T-helper 2 cell (primary cell): ENCODE measurements at places on chromosomes 7 and 10.

DNA sequence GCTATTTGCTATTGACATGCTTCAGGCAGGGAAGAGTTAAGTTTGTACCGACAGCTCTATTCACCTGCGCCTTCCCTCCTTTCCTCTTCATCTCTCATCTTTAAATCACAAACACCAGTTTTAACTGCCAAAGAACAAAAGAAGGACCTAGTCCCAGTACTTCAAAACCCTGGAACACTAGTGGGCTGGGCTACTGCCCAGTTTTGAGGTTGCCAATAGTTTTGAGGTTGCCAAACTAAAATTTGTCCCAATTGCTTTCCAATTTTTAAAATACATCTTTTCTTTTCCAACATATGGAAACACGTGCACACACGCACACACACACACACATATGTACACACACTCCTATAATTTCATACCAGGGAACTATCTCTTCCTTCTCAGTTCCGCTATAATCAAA, 130.6 kb upstream of the SLC26A5 start:
- no peak for DNase-seq

DNA sequence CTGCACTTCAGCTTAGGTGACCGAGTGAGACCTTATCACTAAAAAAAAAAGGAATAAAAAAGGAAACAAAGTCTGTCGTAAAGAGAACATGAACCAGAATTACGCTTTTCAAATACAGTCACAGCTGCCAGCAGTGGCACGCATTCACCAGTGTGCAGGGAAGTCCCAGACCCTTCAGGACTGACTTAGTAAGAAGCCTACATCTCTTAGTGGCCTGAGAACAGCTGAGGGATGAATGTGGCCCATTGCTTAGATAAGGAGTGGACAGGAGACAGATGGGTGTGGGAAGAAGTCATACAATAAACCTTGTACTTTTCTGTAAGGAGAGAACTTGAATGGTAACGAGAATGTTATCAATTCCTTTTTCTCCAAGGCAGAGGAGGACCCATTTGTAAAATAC, 178.5 kb downstream of the JCAD start:
- no peak for DNase-seq

GRCh38 chr10:24453404-24453830, 244.5 kb downstream of the KIAA1217 start:
- no peak for DNase-seq

DNA sequence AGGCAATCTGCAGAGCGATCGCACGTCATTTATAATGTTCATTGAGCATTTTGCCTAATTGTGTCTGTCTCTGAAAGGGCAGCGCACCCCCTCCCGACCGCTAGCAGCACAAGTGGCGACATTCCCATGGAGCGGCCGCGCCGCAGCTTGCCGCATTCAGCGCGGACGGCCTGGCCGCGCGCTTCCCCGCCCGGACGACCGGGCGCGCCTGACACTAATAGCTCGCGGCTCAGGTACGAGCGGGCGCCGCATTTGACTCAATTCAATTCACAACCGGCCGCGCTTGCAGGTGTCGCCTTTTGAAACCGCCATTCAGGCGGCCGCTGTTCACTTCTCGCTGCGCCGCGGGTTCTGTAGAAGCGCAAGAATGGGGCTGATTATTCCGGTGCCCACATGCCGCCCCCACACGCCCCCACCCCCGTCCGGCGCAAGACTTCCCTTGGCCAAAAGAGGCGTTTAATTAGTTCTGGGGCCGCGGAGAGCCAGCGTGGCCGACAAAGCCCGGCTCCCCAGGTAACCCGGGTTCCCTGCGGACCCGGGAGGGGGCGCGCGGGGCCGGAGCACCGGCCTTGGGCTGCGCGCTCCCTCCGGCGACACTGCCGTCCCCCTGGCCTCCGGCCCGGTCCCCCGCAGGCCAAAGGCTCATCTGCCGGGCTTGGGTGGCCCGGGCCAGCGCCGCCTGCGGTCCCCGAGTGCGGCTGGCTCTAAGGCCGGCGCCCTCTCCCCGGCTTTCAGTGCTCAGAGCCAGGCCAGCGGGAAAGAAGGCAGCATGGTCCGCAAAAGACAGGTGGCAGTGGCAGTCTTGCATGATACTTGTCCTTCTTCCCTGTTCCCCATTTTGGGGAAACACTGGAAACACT, 18.7 kb upstream of the PTF1A start:
- DNase-seq: no peak

GRCh38 chr10:78543749-78544362, 510.2 kb downstream of the RPS24 start:
- DNase-seq: no peak

GRCh38 chr10:86668297-86669165, at the start of gene LDB3:
TSS of gene LDB3 (plus strand) at chr10:86668511. CDS start at chr10:86668692, 181 bp downstream.
- DNase-seq: no peak

DNA sequence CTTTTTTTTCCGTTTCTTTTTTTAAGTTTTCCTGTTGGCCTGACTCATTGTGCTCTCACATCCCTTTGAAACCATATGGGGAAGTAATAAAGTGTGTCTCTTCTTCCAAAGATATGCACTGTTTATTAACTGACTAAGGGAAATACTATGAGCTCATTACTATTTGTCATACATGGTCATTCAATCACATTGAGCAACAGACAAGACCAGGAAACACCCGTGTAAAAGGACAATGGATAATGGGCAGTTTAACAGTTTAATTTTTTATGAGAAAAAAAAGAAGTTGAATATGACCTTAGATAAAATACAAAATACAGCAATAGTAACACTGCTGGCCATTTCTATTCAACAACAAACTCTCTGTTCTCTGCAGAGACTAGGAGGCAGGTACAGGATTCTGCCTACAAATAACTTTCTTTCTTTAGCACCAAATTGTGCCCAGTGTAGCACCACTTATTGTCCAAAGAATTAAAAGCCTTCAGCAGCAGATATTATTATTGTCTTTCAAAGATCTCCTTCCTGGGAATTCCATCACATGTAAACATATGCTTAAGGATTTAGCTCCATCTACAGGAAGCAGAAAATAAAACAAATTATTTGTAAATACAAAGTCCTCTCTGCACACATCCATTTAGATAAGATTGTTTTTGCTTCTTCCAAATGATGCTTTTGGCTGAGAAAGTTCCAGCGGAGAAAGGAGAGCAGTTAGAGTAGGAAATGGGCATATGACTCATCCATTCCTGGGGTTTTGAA, 55.0 kb upstream of the AKR1E2 start:
- DNase-seq: no peak

GRCh38 chr7:83956104-83956503, 238.5 kb downstream of the SEMA3A start:
- DNase-seq: no peak

- DNase-seq: no peak
Observed at GRCh38 chr10:26274391-26274790, 57.8 kb downstream of the GAD2 start.

- no peak for DNase-seq
Observed at GRCh38 chr10:69828144-69828870, 26.6 kb downstream of the COL13A1 start.

GRCh38 chr10:89793649-89794254, 92.4 kb downstream of the KIF20B start:
- peak; percentile 19 for DNase-seq

DNA sequence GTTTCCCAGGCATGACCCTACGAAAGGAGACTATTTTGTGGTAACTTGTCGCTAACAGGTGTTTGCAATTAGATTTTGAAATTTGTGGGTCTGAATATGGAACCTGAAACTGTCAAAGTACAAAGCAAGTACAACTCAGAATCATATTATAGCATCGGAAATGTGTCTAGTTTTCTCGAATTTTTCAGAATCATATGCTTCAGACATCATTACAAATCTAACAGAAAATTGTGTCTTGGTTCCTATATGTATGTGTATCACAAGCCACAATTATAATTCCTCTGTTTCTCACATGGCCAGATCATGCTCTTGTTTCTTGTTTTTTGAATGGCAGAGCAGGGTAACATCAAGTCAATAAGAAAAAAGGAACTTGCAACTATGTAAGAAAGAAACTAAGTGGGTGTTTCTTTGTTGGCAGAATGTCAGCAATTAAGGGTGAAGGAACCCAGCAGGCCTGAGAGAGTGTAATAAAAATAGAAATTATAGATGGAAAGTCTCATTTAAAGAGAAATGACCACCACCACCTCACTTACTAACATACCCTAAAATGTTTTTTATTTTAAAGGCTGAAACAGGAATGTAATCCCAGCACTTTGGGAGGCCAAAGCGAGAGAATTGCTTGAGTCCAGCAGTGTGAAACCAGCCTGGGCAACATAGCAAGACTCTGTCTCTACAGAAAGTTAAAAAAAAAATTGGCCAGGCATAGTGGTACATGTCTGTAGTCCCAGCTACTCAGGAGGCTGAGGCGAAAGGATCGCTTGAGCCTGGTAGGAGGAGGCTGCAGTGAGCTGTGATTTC, 51.3 kb downstream of the PRTFDC1 start:
- no peak for DNase-seq

GRCh38 chr7:27178366-27178765, 4.2 kb upstream of the HOXA10 start:
- DNase-seq: no peak

- no peak for DNase-seq
Observed at GRCh38 chr7:64992971-64993370, 2.1 kb upstream of the ZNF117 start.

DNA sequence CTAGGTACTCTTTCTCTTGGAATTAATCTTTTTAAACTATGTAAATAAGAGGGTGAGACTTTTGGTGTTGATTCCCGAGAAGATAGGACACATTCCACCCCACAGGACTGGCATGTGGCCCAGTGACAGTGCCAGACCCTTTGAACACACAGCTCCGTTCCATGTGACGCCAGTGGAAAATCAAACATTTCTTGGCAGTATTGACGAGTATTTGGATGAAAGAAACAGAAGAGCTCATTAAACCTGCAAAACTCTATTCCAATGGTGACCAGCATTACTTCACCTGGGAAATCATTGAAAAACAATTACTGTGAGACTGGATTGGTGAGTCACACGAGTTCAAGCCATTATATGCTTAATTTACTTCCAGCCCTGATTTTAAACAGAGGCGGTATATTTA, 25.8 kb downstream of the AKR1E2 start:
- DNase-seq: no peak

- DNase-seq: no peak
Observed at GRCh38 chr10:17790651-17791050, 18.5 kb upstream of the MRC1 start.

- no peak for DNase-seq
Observed at GRCh38 chr7:29105752-29106668, 40.3 kb downstream of the CPVL start.

GRCh38 chr7:101595766-101596537, 33.1 kb downstream of the MYL10 start:
- no peak for DNase-seq

DNA sequence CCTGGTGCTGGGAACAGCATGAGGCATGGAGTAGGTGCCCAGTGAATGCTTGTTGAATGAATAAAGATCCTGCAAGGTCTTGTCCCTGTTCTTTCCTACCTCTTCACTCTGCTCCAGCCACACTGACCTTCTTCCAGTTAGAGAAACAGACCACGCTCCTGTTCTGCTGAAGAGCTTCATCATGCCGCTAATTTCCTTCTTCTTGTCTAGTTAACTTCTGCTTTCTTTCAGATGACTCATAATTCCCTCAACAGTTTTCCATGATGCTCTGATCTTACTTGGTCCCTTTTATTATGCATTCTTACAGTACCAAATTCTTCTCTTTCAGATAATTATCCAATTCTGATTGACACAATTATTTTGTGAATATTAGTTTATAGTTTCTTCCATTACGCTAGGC, 59.5 kb upstream of the C1QL3 start:
- no peak for DNase-seq

DNA sequence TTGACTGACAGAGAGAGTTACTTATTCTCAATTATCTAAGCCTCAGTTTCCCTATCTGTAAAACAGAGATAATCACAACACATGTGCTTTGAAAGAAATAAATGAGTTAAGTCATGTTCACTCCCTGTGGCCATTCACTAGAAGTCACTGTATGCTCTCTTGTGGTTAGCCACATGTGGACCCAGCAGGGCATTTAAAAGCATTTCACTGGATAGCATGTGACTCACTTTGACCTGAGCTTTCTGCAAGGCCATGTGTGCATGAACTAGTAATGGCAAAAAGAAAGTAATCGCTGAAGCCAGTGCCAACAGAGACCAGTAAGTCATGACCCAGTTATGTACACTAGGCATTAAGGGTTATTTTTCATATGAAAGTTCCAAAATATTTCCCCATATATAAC, 557.0 kb upstream of the IGFBP3 start:
- DNase-seq: no peak

DNA sequence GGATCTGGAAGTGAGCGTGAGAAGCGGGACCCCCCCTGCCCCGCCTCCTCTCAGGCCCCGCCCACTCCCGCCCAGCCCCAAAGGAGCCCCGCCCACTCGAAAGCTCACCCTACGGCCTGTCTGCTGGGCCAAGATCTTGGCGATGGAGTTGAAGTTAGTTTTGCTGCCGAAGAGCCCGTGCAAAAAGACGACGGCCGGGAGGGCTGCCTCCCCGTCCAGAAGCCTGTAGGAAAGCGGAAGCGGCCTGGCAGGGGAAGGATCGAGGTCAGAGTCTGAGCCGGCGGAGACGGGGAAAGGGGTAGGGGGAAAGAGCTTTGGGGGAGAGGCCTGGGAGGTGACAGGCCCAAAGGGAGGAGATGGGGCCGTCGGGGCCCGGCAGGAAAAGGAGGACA, 386 bp downstream of the ABHD11 start:
- peak; percentile 56 for DNase-seq

- no peak for DNase-seq
Observed at GRCh38 chr10:69224862-69225657, 4.9 kb downstream of the HKDC1 start.

GRCh38 chr7:130226333-130226732, 18.7 kb downstream of the SSMEM1 start:
- no peak for DNase-seq

- DNase-seq: no peak
Observed at GRCh38 chr10:30028738-30029030, 30.7 kb downstream of the JCAD start.

- DNase-seq: no peak
Observed at GRCh38 chr7:52917982-52918578, 117.4 kb upstream of the POM121L12 start.

DNA sequence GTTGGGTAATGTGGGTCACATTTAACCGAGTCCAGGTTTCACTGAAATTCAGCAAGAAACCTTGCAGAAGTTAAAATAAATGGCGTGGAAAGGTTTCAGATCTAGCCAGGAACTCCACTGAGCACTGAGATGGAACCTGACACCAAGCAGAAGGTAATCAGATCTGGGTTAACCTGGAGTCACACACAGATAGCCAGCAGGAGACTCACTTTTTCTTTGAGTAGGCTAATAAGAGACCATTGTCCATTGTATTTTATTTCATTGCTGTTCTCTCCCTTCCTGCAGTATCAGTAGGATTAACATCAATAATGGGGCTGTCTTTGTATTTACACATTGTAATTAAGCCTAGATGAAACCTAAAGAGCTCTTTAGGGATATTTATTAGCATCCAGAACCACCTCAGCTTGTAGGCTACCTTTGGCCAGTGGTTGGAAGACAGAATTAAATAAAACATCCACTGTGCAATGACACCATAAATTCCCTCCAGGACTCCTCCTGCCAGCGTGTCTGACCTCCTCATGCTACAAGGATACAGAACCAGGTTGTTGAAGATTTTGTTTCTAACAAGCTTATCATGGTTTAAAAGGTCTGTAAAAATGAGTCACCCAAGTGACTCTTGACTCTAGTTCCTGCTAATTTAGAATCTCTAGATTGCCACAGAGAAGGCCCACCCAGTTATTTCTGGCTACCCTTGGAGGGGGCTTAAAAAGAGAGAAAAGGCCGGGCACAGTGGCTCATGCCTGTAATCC, 151.1 kb downstream of the SORCS1 start:
- no peak for DNase-seq
